ENCODE measurements at places on chromosomes 11 and 22.

- DNase-seq: no peak
These were observed 882 bp upstream of the MAP4K2 start for GRCh38 chr11:64803846-64804345.

DNA sequence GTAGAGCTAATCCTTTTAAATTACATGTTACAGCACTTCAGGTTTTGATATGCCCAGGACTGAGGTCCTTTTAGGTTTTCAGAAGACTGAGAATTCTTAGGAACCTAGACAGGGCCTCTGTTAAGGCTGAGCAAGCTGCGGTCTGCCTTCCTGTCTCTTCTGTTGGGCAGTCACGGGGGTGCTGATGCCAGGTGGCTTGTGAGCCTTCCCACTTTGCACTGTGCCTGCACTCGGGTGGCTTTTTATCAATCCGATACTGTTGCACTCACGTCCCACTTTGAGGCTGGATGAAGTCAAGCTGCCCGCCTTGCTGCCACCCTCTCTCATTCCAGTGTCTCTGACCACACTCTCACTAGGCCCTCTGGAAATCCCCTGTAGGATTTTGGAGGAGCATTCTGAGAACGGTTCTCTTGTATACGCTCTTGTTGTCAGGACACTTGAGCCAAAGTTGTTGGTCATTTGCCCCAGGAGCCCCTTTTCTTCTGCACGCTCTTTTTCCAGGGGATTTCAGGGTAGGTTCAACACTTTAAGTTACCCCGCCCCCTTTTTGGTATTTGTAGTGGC lies 141.8 kb downstream of the TEAD1 start:
- DNase-seq: no peak

- no peak for DNase-seq
These were observed 84.0 kb upstream of the RTL6 start for GRCh38 chr22:44582016-44582415.

- DNase-seq: peak; percentile 43
These were observed 11.1 kb downstream of the POLR3H start for GRCh38 chr22:41532908-41533825.

- DNase-seq: no peak
These were observed 9.3 kb downstream of the RNH1 start for GRCh38 chr11:497565-498296.

DNA sequence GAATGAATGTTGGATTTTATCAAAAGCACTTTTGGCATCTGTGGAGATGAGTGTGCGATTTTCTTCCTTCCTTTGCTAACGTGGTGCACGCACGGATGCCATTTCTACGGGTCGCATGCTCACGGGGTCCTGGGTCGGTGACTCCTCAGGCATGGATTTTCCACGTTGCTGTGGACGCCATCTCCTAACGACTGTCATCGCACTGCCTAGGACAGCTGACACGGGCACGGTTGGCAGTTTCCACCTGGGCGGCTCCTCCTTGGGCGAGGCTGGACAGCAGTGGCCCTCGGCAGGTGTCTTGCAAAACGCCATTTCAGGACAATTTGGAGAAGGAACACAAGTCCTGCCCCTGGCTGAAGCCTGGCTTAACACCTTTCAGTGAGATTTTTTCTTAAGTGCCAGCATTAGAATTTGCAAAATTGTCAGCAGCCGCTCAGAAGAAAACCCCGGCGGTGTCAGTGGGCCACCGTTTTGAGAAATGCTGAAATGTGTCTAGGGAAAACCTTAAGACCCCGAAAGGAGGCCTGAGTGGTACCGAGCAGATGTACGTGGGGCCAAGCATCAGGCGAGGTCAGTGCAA lies 34.7 kb upstream of the TOLLIP start:
- no peak for DNase-seq

GRCh38 chr22:26302726-26303125 lies 126.3 kb upstream of the ASPHD2 start:
- no peak for DNase-seq

DNA sequence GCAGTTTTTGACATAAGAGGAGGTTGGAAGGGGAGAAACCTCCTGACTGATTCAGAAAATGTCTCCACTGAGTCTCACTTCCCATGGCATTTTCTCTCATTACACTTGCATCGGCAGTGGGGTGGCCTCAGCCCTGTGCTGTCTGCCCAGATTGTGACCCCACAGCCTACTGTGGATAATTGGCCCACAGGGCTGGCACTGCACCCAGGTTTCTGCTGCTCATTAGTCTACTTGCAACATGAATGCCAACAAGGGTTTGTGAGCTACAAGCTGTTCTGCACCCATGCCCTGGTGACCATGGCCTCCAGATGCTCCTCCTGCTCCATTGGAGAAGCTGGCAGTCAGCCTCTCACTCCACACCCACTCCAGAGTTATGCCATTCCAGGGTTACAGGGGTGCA lies 296.0 kb downstream of the CTTN start:
- no peak for DNase-seq

GRCh38 chr11:6298605-6299004 lies 21.7 kb downstream of the CAVIN3 start:
- no peak for DNase-seq

Data from activated CD4-positive, CD25-positive, alpha-beta regulatory T cell treated with anti-CD3 and anti-CD28 coated beads, Interleukin-2, amount 50 U/mL, for 16 hours (primary cell).